Renal pelvis (tissue), 12 donors: ENCODE measurements at places on chromosomes 1 and 21.

DNA sequence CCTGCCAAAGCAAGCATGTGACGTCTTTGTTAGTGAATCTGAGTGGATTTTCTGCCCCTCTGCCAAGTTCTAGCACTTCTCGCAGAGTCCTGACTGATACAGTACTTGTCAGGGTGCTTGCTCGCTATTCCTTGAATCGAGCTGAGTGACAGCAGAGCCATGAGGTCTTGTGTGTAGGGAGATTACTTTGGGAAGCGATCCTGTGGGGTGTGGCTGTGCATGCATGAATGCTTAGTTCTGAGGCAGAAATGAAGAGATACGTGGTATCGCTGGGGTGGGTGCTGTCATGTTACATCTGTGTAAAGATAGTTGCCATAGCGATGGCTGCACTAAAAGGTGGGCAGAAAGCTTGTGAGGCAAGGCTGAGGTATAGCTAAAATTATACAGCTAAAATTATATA lies 19.3 kb upstream of the DNAJC28 start:
- DNase-seq: no peak

- DNase-seq: no peak
Measured at GRCh38 chr1:73820843-73821242, 377.1 kb downstream of the LRRIQ3 start.

DNA sequence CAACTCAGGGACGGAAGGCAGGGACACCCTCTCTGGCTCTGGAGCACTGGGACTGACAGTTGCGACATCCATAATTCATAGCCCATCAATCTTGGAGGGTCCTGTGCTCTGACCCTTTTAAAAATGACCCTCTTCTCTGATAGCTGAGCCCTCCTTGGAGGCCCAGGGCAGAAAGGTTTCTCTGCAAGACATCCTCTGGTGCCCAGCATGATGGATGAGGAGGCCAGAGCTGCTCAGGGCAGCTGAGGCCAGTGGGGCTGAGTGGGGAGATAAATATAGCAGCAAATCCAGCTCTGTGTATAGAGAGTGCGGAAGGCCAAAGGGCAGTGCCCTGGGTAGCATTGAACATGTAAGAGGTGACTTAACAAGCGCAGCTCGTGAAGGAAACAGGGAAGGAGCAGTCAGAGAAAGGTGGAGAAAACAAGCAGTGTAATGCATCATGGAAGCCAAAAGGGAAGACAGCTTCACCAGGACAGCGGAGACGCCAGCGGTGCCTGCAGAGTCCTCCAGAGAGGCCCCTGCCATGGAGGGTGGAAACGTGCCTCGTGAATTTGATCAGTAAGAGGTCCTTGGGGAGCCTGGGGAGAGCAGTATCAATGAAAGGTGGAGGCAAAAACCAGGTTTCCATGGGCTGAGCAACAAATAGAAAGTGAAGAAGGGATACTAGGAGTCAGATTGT lies 50.4 kb upstream of the FMOD start:
- no peak for DNase-seq

DNA sequence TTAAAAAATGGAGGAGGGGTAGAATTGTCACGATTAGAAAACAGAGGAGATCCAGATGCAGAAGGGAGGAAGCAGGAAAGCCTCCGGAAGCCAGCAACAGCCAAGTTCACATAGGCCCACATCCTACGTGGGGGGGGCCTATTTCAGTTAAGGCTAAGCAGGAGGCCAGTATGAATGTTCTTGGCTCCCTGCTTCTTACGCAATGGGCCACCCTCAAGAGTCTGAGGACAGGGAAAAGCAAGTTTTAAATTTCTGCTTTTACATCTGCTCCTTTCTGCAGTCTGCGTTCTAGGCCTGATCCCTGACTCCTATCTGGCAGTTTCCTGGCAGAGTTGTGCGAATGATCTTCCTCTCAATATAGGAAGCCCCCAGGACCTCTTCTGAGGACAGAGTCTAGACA lies 30.6 kb downstream of the RABIF start:
- peak; percentile 24 for DNase-seq

GRCh38 chr1:112995890-112996289 lies 39.9 kb upstream of the SLC16A1 start:
- no peak for DNase-seq

DNA sequence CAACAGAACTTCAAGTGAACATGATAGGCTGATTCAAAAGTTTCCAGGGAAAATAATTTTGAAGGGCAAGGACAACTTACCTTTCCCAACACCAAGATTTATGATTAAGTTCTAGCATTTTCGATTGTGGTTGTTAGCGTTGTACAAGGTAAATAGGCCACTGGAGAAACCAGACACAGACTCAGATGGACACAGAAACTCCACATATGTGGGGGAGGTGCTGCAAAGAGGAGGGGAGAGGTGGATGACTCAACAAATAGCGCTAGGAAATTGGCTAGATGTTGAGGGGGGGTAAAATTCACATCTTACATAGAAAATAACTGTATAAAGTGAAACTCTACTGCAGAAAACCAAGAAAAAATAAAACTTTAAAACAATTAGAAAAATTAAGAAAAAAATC lies 564.4 kb downstream of the MATN1 start:
- DNase-seq: no peak

GRCh38 chr1:205547936-205548827 lies 43.7 kb downstream of the CDK18 start:
- DNase-seq: no peak

DNA sequence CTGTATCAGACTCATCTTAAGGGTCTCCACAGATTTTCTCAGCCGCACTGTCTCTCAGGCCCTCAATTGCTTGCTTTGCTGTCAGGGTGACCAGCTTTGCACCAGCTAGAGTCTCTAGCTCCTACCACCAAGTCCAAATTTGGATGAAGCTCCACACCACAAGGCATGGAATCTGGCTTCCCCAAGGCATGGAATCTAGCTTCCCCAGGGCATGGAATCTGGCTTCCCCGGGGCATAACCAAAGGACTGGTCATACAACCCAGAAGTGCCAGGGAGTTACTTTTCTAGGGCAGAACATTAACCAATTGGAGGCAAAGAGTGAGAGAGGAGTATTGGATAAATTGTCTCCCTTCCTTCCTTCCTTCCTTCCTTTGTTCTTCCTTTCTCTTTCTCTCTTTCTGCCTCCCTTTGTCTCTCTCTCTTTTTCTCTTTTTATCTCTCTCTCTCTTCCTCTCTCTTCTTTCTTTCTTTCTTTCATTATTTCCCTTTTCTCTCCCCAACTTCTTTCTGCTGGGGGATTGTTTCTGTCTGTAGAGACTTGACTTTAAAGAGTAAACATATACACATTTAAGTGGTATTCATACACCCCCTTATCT lies 76.9 kb upstream of the HAO2 start:
- DNase-seq: no peak

GRCh38 chr21:14707511-14708020 lies 161.5 kb upstream of the SAMSN1 start:
- DNase-seq: no peak

DNA sequence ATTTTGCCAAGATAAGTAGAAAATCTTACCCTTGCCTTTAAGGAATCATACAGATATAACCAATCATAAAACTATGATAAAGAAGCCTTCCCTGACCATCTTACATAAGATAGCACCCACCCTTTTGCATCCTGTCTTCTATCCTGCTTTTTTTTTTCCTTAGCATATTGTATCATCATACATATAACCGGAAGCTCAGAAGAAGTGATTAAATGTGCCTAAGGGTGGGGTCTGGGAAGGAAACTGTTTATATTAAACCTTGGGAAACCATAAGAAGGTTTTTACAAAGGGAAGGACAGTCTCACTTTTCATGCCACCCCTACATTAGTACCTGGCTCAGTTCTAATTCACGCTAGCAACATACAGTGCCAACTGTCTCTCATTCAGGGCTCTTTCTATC lies 66.8 kb downstream of the LUZP1 start:
- DNase-seq: no peak

DNA sequence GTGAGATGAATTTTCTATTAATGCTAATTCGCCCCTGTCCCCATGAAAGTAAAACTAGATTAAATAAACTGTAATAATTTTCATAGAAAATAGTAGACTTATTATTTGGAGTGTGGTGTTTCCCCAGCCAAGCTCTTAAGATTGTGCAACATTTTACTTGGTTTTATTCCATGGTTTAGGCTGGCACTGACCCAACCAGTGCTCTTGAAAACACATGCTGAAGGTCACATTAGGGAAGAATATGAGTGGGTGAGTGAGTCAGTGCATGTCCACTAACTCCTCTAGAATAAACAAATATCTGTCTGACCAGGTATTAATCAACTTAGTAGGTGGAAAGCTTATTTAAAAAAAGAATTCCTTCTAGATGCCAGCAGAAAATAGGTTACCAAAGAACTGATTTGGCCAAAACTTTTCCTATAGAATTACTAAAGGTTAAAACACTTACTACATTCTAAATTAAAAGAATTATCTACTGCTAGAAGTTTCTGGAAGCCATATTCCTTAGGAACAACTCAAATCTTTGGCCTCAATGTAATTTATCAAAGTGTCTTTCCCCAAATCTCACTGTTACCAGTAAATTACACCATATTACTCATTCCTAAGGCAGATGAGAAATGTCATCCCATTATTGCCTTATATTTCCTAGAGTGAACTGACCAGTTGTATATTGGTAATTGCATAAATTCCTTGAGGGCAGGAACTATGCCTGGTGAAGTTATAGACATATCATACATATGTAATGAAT lies 89.7 kb upstream of the RGS1 start:
- DNase-seq: no peak

DNA sequence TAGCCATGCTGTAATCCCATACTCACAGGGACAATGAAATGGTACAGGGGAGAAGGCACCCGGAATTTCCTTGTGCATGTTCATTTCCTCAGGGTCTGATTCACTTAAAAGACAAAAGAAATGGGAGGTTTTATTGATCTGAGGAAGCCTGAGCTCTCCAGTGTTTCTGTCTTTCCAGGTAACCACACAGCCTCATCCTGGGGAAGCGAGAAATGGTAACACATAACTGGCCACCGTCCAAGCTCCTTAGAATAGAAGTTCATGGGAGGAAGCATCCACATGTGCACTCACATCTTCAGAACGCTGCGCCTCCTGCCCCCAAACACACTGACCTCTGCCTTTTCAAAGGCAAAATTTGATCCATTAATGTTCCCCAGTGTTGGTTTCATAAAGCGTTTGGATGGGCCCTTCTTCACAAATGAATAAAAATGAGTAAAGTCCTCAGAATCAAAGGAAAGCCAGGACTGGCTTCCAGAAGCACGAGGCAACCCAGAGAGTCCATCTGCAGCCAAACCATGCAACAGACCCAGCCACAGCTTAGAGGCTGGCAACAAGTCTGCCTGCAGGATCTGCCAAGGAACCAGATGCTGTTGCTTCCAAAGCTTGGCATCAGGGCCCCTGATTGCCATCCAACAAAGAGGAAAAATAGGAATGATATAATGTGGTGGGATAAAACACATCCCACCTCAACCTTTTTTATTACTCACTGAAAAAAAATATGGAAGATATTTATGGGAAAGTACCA lies 120.3 kb downstream of the ZBTB18 start:
- no peak for DNase-seq
